Dorsolateral prefrontal cortex (tissue), 122 donors: ENCODE measurements at places on chromosomes 2 and 18. TPM values are rescaled to one million over a fixed set of nuclear protein-coding genes. Genes with fewer than 3 reads are reported as not detected.

The ALPP gene
- total RNA-seq, result not detected

The EN1 gene
- total RNA-seq, result not detected

The NAT8 gene
- total RNA-seq, result not detected

The TBR1 gene
- total RNA-seq, result 79.6 TPM

The SERPINB10 gene
- total RNA-seq, result not detected

The UGT1A8 gene
- not detected for total RNA-seq

The GNLY gene
- 6.0 TPM for total RNA-seq

The HOXD11 gene
- total RNA-seq, result not detected

The LDLRAD4 gene
- 184 TPM for total RNA-seq

The FLACC1 gene
- total RNA-seq, result 10.1 TPM

The NEB gene
- total RNA-seq, result 4.4 TPM

The SIX3 gene
- total RNA-seq, result 0.50 TPM

The SLC8A1 gene
- 253 TPM for total RNA-seq

The GPR55 gene
- 0.41 TPM for total RNA-seq

The PDCD1 gene
- not detected for total RNA-seq

The TTC21B gene
- 60.5 TPM for total RNA-seq

The UGGT1 gene
- 29.3 TPM for total RNA-seq

The STPG4 gene
- total RNA-seq, result not detected

The SKOR2 gene
- total RNA-seq, result not detected

The CRYGC gene
- total RNA-seq, result not detected

The FOXD4L1 gene
- 0.41 TPM for total RNA-seq

The TIMM21 gene
- 42.1 TPM for total RNA-seq

The C2orf72 gene
- 90.8 TPM for total RNA-seq

The MRPS9 gene
- 19.9 TPM for total RNA-seq

The CROCC2 gene
- total RNA-seq, result not detected

The SDC1 gene
- 0.74 TPM for total RNA-seq

The TSPYL6 gene
- 0.42 TPM for total RNA-seq

The TDRD15 gene
- 0.15 TPM for total RNA-seq

The SATB2 gene
- 123 TPM for total RNA-seq

The TMEM247 gene
- total RNA-seq, result not detected

The MZT2B gene
- 275 TPM for total RNA-seq

The APOB gene
- 0.19 TPM for total RNA-seq

The CNTNAP5 gene
- total RNA-seq, result 53.6 TPM
